ENCODE measurements at places on chromosomes 6 and 20.

- DNase-seq, result no peak
- no peaks in the 10 kb centered on the region for H3K27me3 ChIP-seq
- H3K4me3 ChIP-seq, result no peak overlapping the region
- no peak overlapping the region for H3K27ac ChIP-seq
- H3K36me3 ChIP-seq, result peaks cover 4% of the 10 kb centered on the region
Observed at GRCh38 chr6:143505537-143505936, 6.0 kb downstream of the FUCA2 start.

- peaks cover 2% of the 10 kb centered on the region for H3K4me1 ChIP-seq
- no peak for DNase-seq
- H3K36me3 ChIP-seq, result no peaks in the 10 kb centered on the region
- H3K4me3 ChIP-seq, result no peak overlapping the region
Observed at GRCh38 chr6:138527411-138528088, 28.3 kb upstream of the NHSL1 start.

DNA sequence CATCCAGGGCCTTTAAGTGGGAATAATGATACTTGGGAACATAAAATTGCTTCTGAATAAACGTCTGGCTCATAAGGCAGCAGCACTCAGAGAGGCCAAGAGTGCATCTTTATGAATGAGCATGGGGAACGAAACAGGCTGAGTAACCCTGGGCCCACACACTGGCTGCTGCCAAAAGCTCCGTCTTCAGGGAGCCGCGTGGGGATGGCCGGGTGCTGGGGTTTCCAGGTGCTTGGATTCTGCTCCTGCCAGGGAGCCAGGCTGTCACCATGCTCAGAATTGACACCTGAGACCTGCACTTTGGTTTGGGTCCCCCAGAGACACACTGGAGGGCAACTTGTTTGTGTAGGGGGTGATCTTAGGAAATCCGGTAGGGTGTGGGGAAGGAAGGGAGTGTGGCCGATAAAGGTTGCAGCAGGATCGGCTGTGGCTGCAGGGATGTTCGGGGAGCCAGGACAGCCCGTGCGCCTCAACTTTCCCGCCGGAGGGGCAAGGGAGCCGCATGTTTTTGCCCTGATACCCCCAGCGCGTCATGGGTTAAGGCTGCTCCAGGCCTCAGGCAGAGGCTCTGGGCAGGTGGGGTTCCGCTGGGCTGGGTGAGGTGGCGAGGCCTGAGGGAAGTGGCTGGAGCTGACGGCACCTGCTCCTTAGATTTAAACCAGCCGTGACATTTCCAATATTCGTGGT, 101.8 kb downstream of the YTHDF1 start:
- H3K4me1 ChIP-seq, result peaks cover 1% of the 10 kb centered on the region
- H3K36me3 ChIP-seq, result no peaks in the 10 kb centered on the region
- no peak overlapping the region for H3K27ac ChIP-seq
- DNase-seq, result no peak

- DNase-seq, result no peak
- peaks cover 9% of the 10 kb centered on the region for H3K4me1 ChIP-seq
- no peaks in the 10 kb centered on the region for H3K36me3 ChIP-seq
- H3K27ac ChIP-seq, result peak overlapping the region; percentile 75
Observed at GRCh38 chr6:29666826-29667130, 9.9 kb downstream of the MOG start.

DNA sequence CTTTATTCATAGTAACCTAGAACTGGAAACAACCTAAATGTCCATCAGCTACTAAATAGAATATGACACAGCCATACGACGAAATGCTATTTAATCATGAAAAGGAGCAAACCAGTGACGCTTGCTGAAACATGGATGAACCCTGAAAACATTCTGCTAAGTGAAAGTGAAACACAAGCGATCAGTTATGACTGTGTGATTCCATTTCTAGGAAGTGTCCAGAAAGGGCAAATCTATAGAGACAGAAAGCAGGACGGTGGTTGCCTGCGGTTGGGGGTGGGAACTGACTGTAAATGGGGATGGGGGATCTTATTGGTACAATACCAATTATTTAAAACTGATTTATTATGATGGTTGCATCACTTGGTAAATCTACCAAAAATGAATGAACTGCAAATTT, 126.8 kb downstream of the IPCEF1 start:
- H3K36me3 ChIP-seq, result no peaks in the 10 kb centered on the region
- H3K4me1 ChIP-seq, result no peaks in the 10 kb centered on the region
- H3K4me3 ChIP-seq, result no peak overlapping the region
- H3K27ac ChIP-seq, result no peak overlapping the region
- no peak for DNase-seq

DNA sequence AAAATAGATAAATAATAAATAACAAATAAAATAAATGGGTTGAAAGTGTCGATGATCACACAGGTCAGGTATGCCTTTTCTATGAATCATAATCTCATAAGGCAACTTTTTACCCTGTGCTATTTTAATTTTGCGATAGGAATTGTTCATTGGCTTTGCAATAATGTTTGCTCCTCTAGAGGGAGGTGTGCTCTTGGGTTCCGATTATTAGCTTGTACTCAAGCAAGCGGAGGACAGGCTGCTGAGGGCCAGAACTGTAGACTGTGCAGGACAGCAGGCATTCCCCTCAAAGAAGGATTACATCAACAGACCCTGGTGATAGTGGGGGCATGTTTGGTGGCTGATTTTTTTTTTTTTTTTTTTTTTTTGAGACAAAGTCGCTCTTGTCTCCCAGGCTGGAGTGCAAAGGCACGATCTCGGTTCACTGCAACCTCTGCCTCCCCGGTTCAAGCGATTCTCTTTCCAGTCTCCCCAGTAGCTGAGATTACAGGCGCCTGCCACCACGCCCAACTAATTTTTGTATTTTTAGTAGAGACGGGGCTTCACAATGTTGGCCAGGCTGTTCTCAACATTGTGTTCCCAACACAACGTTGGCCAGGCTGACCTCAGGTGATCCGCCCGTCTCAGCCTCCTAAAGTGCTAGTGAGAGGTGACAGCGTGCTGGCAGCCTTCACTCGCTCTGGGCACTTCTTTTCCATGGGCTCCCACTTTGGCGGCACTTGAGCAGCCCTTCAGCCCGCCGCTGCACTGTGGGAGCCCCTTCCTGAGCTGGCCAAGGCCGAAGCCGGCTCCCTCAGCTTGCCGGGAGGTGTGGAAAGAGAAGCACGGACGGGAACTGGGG, 35.6 kb downstream of the RIOK1 start:
- no peak overlapping the region for H3K27ac ChIP-seq
- H3K27me3 ChIP-seq, result no peaks in the 10 kb centered on the region
- no peak overlapping the region for H3K4me3 ChIP-seq
- H3K36me3 ChIP-seq, result no peaks in the 10 kb centered on the region
- H3K4me1 ChIP-seq, result peaks cover 2% of the 10 kb centered on the region
- DNase-seq, result no peak

- H3K4me1 ChIP-seq, result no peaks in the 10 kb centered on the region
- peak overlapping the region; percentile 91 for H3K4me3 ChIP-seq
- H3K27ac ChIP-seq, result no peak overlapping the region
- DNase-seq, result no peak
- H3K36me3 ChIP-seq, result no peaks in the 10 kb centered on the region
- no peaks in the 10 kb centered on the region for H3K27me3 ChIP-seq
Observed at GRCh38 chr6:28266563-28266961, 381 bp upstream of the ZSCAN26 start.

DNA sequence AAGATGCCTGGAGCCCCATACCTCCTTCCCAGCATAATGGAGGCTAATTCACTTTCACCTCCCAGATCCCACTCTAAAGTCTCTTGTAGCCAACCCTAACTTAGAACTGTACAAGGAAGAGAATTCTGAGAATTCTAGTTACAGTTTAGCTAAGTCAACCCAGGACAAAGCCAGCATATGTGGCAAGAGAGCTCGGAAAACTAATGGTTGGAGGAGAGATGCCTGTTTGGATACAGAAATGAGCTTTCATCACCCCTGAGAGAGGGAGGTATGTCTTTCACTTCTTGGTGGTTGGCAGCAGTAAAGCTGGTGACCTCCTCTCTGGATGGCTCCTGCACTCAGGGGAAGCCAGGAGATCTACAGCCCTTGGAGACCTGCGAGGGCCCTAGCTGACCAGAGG, 252.6 kb upstream of the SUPT3H start:
- H3K4me3 ChIP-seq, result no peak overlapping the region
- no peaks in the 10 kb centered on the region for H3K27me3 ChIP-seq
- H3K4me1 ChIP-seq, result no peaks in the 10 kb centered on the region
- H3K27ac ChIP-seq, result no peak overlapping the region

DNA sequence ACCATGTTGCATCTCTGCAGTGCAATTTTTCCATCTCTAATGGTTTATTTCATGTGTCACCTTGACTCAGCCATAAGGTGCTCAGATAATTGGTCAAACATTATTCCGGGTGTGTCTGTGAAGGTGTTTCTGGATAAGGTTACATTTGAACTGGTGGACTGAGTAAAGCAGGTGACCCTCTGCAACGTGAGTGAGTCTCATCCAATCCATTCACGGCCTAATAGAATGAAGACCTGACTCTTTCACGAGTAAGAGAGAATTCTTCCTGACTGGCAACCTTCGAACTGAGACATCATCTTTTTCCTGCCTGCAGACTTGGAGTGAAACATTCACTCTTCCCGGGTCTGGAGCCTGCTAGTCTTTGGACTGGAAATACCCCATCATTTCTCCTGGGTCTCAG, 77.1 kb upstream of the SLC22A23 start:
- DNase-seq, result no peak
- no peaks in the 10 kb centered on the region for H3K36me3 ChIP-seq
- no peak overlapping the region for H3K27ac ChIP-seq
- no peaks in the 10 kb centered on the region for H3K27me3 ChIP-seq
- no peaks in the 10 kb centered on the region for H3K4me1 ChIP-seq
- no peak overlapping the region for H3K4me3 ChIP-seq

- H3K36me3 ChIP-seq, result peaks cover 36% of the 10 kb centered on the region
- H3K4me1 ChIP-seq, result no peaks in the 10 kb centered on the region
- no peaks in the 10 kb centered on the region for H3K27me3 ChIP-seq
- no peak overlapping the region for H3K4me3 ChIP-seq
- no peak for DNase-seq
- H3K27ac ChIP-seq, result no peak overlapping the region
Observed at GRCh38 chr20:53574259-53574789, 19.3 kb downstream of the ZNF217 start.
